Activated CD4-positive, alpha-beta memory T cell treated with anti-CD3 and anti-CD28 coated beads for 36 hours (primary cell): ENCODE measurements at places on chromosomes 11 and 22.

DNA sequence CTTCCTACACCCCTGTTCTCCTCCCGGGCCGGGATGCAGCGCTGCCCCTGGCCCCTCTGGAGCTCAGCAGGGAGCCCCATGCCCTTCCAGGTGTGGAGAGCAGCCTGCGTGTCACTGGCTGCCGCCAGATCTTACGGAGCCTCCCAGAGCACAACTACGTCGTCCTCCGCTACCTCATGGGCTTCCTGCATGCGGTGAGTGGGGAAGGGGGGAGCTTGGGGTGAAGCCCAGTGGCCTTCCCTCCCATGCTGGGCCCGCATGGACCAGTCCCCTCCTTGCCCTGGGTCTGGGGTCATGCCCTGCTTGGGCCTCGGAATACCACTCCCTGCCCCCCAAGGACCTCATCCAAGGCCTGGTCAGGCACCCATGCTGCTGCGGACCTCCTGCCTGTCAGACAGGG, 107.3 kb downstream of the ARHGAP8 start:
- no peak for DNase-seq

DNA sequence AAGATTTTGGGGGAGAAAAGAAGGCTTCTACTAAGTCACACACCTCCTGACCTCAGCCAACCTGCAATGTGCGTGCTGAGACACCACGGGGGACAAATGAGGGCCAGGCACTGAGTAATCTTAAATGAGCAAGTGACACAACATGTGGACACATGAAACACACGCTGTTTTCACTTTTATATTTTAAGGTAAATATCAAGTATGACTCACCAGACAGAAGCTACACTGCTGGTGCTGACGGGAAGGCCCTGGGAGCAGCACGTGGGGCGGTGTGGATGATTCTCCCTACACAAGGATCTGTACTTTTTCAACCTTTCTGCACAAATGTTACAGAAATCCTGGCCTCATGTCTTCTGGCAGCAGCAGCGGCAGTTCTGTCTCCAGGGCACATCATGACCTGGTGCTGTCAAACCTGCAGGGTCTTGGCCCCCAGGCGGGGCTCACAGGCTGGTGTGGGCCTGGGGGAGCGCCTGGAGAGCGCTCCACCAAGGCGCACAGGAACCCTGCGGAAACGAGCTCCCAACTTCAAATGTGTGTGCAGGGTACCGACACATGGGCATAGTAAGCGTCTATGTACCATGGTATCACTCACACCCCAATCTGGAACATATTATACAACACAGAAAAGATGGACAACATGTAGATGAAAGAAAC, 61.7 kb downstream of the DGCR2 start:
- DNase-seq: peak; percentile 5

- peak; percentile 91 for DNase-seq
These were observed at the start of gene ADORA2A for GRCh38 chr22:24427500-24428164. Gene ADORA2A (plus strand): TSS chr22:24427599. CDS start chr22:24433405, 5,806 bp downstream.

GRCh38 chr11:113465786-113466185, 9.4 kb downstream of the DRD2 start:
- no peak for DNase-seq

- no peak for DNase-seq
These were observed 20.4 kb downstream of the TUB start for GRCh38 chr11:8101421-8101820.

GRCh38 chr22:45904236-45904635, 72.7 kb downstream of the WNT7B start:
- DNase-seq: no peak

GRCh38 chr11:131534611-131535010, 164.2 kb downstream of the NTM start:
- DNase-seq: no peak

GRCh38 chr11:34525098-34525497, 11.5 kb upstream of the ELF5 start:
- no peak for DNase-seq

DNA sequence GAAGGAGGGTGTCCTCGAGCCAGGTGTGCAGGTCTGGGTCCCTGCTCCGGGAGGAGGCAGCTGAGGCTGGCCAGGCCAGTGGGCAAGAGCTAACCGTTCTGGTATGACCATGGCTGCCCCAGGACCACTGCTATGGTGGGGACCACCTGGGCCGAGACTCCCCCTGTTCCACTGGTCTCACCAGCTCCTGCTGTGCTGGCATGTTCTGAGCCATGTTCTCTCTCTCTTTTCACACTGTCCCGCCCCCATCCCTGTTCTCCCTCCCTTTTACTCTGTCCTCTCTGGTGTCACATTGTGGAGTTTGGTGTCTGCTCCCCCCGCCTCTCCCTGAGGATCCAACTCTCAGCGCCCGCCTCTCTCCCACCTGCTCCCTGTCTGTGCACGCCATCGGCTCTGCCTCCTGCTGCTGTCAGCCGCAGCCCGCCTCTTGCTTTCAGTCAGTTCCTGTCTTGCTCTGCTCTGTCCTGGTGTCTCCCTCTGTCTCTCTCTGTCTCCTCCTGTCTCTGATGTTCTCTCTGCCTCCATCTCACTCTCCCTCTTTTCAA, 66.4 kb downstream of the LRRC32 start:
- no peak for DNase-seq

DNA sequence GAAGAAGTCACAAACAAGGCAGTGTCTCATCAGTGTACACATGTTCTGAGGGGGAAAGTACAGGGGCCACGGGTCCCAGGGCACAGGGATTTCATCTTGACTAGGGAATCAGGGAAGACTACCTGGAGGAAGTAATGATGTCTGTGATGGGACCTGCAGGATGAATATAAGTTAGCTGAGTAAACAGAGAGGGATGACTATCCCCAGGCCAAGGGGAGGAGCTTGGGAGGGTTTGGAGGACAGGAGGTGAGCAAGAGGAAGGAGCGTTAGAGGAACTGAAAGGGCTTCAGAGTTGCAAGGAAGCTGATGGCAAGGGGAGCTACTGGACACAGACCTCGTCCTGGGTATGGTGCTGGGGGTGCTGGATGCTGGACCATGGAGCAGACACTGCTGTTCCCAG, 56.4 kb downstream of the TRAF6 start:
- DNase-seq: no peak

- no peak for DNase-seq
These were observed 124.6 kb upstream of the B3GAT1 start for GRCh38 chr11:134536677-134537076.
